ENCODE measurements at places on chromosomes 11 and 22.

GRCh38 chr22:19658057-19658966 is 56.0 kb upstream of the SEPTIN5 start:
- DNase-seq: no peak

DNA sequence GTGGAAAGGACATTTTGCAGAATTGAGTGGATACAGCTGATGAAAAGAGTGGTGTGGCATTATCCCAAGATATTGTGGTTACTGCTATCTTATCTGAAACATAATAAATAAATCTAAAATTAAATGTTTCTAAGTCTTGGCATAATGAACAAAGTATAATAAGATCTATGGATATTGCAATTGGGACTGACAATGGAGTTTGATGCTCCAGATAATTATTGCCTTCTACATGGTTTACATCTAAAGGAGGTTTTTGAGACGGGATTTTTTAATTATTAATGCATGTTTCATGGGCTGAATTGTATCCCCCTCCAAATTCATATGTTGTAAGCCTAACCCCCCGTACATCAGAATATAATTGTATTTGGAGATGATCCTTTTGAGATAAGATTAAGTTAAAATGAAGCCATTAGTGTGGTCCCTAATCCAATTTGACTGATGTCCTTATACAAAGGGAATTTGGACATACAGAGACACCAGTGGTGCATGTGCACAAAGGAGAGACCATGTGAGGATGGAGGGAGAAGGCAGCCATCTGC is 198.5 kb downstream of the MSANTD4 start:
- no peak for DNase-seq

GRCh38 chr22:42367980-42368378 is 64.2 kb downstream of the NFAM1 start:
- DNase-seq: no peak

- DNase-seq: no peak
Observed at GRCh38 chr11:33692541-33692940, 8.1 kb downstream of the C11orf91 start.

GRCh38 chr11:57643802-57644201 is 5.9 kb downstream of the YPEL4 start:
- no peak for DNase-seq

DNA sequence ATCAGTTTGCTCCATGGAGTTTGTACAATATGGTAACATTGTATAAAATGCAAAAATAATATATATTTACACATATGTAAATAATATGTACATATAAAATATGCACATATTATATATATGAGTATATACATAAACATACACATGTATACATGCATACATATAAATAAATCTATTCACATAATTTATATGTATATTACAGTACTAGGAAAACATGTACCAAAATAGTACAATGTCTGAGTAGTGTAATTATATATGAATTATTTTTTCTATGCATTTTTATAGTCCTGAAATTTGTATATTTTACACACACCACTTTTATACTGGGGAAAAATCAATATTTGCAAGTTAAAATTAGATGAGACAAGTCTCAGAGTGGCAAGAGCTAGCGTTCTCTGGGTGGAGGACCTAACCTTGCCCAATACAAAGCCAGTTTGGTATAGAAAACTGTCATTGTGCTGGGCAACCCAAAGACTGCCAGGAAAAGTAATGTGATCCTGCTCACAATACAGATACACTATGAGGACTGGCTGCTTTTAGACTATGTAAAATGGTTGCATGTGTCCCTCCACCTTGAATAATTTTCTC is 889.4 kb downstream of the LRRC4C start:
- no peak for DNase-seq

DNA sequence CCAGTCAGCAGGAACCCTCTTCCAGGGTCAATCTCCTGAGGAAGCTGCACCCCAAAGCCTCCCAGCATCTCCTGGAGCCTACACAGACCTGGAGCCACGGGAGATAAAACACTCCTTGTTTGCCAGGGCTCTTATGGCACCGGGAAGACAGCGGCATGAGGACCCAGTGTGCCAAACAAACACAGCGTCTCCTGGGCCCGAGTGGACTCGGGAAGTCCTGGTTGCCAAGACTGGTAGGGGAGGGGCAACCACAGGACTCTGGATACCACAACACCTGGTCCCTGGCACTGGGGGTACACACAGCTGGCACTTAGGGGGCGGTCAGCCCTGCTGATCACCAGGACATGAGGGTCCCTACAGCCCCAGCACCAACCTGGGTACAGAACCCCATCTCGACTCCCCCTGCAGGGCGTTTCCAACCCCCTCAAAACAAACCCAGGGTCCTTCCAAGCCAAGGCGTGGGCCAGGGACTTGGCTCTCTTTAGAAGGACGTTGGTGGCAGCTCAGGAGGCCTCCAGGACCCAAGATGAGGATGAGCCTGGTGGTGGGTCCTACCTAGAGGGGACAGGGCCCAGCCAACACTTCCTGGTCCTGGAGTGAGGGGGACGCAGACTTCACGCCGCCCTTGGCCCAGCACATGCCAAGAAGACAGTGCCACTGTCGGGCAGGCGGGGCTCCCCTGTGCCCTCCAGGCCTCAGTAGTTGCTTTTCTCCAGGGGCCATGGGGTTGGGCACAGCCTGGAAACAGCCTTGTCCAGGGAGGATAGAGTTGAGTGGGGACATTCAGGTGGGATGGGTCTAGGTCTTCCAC is 85.0 kb downstream of the CELSR1 start:
- no peak for DNase-seq

GRCh38 chr11:31875866-31876560 is 64.9 kb upstream of the PAX6 start:
- DNase-seq: no peak

DNA sequence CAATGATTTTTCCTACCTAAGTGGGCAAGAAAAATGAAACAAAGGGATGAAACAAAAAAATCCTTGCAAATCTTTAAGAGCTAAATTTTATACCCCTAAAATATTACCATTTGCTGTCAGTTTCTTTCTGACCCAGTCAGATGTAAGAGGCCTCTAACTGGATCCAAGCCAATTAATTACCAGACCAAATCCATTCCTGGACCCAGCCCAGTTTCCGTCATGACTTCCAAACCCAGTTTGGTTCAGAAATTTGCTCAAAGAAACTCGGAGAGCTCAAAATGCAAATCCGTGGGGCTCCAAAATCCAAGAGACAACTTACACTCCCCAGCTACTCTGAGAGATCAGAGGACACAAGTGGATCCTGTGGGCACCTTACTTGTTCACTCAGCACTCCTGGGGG is 46.8 kb downstream of the TRIM44 start:
- DNase-seq: no peak

DNA sequence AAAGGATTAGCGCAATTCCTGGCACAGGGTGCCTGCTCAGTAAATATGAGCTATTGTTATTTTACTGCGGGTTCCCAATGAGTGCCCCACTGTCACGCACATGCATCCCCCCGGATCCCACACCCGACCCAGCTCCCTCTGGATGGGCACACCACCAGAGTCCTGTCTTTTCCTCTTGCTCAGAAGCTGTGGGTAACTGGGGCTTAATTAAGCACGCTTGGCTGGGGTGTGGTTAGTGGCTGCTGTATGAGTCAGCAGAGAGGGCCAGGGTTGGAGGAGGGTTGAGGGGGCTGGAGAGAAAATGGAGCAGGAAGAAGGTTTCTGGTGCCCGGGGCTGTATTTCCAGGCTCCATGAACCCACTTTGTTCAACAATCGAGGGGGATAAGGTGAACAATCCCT is 30.3 kb upstream of the NECTIN1 start:
- DNase-seq: no peak

DNA sequence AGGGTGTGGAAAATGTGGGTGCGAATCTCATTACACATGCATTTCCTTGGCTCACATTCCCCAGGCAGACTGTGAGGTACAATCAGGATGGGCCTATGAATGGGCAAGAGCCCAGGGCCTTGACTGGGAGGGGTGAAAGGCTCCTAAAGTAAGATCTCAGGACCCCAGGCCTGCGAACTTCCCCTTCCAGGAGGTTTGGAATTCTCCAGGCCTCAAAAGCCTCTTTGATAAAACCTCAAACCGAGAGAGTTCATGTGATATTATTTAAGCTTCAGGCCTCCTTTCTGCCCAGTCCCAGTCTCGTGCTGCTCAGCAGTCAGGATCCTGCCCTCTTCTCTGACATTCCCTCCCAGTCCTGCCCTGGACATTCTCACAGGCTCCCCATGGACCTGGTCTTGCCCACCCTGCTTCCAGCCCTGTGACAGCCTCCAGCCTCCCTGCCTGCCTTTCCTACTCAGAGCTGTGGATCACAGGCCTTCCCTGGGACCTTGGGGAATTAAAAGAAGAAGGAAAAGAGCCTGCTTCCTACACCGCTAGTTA is 37.3 kb upstream of the TEAD1 start:
- no peak for DNase-seq

DNA sequence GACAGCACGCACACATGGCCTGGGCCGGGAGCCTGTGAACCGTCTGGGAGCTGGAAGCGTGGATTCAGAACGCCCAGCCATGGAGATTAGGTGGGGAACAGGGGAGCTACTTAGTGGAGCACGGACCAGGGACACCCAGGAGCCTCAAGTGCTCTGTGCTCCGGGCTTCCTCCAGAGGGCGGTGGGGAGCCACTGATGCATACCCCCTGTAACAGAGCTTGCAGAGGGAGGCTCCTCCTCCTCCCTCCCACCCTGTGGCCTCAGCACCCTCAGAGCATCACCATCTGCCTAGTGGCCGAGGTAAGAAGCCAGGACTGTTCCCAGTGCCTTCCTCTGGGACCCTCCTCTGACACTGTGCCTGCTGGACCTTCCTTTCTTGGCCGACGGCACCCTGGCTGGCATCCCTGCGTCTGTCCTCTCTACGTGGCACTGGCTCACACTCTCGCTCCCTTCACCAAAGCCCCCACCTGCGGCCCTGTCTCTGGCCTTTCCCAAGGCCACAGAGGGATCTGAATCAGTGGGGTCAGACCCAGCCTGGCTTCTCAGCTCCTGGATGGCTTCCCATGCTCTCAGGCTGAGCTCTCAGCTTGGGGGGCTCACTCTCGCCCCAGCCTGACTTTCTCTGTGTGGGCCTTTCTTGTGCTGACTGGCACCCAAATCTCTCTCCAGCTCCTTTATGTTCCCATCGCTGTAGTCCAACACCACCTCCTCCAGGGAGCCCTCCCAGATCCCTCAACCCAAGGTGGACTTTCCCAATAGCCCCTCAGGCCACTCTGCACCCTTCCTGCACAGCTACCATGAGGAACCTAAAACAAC is 780.9 kb downstream of the BRD1 start:
- no peak for DNase-seq

DNA sequence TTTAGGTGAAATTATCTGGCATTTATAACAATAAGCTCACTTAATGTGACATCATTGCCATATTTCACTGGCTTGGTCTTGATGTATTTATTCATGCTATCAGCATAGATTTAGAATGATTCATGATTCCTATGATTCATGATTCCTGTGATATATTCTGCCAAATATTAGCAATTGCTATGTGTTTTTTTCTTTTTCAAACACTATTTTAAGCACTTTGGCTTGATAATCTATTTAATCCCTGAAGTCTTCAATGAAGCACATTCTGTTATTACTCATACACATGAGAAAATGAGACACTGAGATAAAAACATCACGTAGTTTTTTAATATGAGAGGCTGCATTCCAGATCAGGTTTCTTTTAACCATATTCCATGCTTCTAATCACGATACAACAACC is 78.5 kb downstream of the LUZP2 start:
- DNase-seq: no peak

- no peak for DNase-seq
Observed at GRCh38 chr11:132992838-132993631, 539.3 kb downstream of the OPCML start.

DNA sequence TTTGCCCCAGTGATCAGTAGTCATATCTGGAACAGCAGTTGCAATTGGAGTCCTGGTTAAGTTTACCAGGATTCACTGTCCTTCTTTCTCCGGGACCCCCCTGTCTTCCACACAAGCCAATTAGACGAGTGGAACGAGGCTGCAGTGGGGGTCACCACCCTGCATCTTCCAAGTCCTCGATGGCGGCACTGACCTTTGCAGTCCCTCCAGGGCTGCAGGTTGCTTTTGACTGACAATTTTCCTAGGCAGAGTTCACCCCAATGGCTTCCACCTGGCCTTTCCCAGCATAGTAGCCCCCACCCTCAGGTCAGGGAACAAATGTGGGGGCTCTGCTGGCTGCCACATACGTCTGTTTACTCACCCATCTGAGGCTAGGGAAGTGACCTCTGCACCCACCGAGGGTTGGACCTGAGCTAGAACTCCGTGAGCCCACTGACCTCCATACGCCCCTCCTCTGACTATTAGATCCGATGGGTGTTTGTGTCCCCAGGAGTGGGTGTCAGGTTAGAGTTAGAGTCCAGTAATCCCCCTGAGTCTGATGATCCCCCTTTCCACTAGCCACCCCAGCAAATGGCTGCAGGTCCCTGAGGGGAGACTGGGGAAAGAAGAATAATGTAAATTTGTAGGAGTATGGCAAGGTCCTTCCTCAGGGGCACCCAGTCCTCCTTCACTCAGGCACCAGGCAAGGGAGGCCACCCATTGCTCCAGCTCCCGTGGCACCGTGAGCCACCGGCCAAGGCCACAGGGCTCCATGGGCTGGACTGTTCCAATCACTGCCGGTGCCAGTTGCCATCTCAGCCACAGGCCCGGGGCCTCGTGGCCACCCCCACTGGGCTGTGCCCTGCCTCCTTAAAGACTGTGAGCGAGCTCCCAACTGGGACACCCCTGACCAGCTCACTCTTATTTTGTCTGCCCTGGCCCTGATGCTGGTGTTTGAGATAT is 5.5 kb downstream of the C11orf21 start:
- DNase-seq: no peak

DNA sequence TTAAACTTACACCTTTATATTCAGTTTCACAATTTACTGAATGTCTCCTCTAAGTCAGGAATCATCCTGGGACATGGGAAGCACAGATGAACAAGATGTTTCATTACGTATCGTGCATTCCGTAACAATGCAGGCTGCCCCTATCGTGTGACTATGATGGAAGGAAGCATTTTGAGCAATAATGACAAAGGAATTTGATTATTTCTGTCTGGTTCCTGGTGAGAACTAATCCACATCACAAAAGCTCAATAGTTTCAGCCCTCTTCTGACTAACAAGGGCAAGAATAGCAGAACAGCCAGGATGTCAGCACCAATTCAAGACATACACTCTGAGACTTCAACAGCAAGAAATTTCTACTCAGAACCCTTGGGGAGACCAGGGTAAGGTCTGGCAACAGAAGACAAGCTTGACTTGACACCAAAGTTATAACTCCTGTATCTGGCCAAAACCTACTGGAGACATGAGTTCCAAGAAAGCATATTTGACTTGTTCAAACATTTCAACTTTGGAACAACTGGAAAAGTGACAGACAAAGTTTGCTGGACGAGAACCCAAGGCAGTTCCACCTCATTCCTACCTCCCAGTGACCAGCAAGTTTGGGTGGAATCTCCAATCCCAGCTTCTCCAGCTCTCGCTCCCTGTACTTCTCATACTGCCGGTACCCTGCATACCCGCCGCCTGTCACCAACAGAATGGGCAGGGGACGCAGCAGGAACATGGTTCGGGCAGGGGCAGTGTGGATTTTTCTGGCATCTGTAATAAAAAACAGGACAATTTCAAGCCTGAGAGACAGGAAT is 14.3 kb downstream of the PISD start:
- DNase-seq: no peak

- no peak for DNase-seq
Observed at GRCh38 chr11:75523811-75524664, 1.7 kb downstream of the GDPD5 start.

GRCh38 chr22:27331526-27332281 is 469.9 kb downstream of the MN1 start:
- DNase-seq: no peak
